ENCODE measurements at places on chromosomes 5 and 9.
A peak's percentile ranks its signal among the peaks of the same experiment; 100 is the strongest.

- no peak for DNase-seq
These were observed 90.2 kb downstream of the NSUN2 start for GRCh38 chr5:6542421-6543345.

GRCh38 chr9:35537913-35538312, 48.0 kb downstream of the RUSC2 start:
- no peak for DNase-seq

DNA sequence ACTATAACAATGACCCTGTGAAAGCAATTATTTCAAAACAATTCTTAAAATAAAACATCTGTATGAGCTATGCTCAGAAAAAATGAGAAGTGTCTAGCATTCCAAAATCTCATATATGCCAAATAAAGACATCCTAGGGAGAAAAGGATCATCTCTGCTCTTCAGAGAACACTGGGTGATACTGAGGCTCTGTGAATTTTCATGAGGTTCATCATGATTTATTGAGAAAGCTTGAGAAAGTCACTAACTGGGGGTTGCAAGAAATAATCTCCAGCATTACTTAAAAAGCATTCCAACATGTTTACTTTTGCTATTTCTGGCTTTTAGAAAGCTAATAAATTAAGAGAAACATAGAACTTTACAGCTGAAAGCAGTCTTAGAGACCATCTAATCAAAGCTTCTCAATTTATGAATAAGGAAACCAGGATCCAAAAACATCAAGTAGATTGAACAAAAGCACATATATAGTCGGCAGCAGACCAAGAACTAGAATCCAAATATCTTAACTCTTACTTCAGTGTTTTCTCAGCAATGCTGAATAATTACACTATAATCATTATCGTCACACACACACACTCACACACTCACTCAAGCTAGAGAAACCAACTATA, 372.8 kb downstream of the NR2F1-AS1 start:
- no peak for DNase-seq

DNA sequence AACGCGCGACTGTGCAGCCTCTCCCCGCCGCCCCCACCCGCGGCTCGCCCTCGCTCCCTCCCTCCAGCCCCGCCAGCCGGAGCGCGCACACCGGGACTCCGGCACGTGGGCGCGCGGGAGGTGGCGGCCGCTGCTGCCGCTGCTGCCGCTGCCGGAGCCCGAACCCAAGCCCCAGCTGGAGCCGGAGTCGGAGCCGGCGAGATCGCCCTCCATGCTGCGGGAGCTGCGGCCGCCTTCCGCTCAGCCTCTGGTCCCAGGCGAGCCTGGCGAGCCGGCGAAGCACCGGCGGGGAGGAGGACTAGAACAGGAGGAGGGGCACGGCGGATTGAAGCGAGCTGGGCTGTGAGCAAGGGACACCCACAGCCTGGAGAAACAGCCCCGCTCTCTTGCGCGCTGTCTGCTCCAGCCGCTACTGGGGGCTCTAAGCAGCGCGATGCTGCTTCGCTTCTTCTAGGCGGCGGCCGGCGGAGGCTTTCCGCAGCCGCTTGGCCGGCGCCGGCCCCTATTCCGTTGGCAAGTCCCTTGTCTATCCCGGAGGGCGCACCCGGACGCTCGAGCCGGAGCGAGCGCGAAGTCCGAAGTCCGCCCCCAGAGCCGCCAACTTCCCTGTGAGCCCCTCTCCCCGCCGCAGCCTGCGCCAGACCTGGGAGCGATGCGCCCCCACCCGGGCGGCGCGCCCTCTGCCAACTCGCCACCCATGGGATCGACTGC, 598.7 kb upstream of the SGCD start:
- DNase-seq: peak; percentile 59

DNA sequence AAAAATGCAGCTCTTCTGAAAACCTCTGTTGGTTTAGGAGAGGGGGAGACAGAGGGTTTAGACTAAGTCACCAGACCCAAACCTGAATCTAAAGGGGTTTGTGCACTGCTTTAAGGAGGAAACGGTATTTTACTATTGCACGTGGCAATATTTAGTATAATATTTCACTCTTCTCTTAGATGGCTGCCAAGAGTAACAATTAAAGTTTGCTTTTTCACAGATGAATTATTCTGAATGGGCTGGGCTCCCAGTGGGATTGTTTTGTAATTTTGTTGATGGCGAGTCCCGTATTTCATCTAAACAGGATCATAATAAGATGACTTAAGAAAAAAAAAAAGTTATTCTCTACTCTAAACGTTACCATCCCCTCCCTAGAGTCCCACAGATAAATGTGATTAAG, 245.4 kb downstream of the PCSK5 start:
- no peak for DNase-seq

DNA sequence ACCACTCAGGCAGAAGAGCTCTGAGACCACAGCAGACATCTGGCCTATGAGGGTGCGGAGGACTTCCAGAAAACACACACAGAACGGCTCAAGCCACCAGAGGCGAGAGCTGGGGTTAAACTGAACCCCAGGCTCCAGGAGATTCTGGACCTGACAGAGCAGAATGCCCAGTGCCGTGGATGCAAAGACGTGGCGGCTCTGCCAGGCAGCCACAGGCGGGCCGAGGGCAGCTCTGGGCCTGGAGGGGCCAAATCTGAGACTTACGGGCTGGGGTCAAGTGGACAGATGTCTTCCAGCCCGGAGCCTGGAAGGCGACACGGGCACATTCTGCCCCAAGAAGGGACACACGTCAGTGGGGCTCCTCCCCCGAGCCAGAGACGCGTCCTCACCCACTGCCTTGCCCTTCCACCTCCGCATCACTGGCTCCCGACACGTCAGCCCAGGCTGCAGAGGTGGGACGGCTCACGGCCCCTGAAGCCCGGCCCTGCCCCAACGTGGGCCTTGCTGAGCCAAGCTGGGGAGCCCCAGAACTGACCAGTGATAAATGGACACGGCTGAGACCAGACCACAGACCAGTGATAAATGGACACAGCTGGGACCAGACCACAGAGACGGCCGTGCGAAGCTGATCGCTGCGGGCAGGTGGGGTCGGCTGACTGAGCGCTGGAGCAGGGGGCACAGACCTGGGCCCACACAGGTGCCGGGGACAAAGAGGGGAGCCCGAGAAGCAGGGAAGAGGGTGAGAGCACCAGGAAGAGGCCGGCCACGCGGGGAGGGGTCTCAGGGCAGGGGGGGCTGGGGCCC, 40.9 kb upstream of the NSMF start:
- no peak for DNase-seq

DNA sequence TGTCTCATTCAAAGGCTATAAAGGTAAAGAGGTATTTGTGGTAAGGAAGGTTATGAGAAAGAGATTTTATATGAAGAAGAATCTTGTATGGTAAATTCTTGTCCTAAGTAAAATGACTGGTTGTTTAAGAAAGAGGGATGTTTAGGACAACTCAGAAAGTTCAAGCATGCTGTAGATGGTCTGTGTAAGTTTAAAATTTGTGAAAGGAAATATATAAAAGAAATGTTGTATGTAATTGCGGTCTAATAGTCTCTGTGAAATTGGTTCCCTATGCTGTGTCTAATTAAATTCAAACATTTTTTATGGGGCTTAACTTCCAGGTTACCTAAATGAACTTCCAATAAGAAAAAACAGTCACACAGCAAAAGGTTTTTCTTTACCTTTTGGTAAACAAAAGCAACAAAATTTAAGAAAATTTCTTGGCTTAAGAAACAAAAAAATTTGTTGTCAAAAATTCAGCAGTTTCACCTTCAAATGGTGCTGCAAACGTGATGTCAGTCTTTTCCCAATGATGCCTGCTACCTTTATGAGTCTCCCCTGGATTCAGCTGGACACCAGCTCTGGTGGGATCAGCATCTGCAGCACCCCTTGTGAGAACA, 83.0 kb upstream of the FCN1 start:
- DNase-seq: no peak

DNA sequence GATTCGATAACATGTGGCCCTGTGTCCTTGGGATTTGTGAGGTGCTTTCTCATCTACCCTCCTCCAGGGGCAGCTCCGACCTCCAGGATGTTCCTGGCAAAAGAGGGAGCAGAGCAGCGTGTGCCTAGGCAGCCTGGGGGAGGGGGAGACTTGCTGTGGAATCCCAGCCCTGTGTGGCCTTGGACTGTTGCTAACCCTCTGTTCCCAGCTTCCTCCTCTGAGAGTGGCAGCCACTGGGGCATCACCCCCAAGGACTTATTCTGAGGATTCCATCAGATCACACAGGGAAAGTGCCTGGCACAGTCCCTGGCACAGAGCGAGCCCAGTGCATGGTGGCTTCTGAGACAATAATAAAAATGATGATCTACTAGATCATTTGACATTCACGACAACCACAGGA, 265.1 kb upstream of the MVB12B start:
- DNase-seq: no peak

DNA sequence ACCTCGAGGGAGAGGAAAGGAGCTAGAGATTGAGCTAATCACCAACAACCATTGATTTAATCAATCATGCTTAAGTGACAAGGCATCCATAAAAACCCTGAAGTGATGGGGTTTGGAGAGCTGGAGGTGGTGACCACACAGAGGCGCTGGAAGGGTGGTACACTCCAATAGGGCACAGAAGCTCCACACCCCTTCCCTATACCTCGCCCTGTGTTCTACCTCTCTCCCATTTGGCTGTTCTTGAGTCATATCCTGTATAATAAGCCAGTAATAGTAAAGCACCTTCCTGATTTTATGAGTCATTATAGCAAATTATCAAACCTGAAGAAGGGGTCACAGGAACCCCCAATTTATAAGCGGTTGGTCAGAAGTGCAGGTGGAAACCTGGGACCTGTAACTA, 18.3 kb downstream of the ACTL7B start:
- no peak for DNase-seq

- no peak for DNase-seq
These were observed 106.3 kb upstream of the GPBP1 start for GRCh38 chr5:57067597-57067924.

GRCh38 chr5:96687812-96688453, 25.8 kb downstream of the CAST start:
- DNase-seq: no peak

- DNase-seq: no peak
These were observed 46.6 kb downstream of the CYFIP2 start for GRCh38 chr5:157312492-157312891.

GRCh38 chr5:6905423-6905822, 192.2 kb downstream of the TENT4A start:
- DNase-seq: no peak

DNA sequence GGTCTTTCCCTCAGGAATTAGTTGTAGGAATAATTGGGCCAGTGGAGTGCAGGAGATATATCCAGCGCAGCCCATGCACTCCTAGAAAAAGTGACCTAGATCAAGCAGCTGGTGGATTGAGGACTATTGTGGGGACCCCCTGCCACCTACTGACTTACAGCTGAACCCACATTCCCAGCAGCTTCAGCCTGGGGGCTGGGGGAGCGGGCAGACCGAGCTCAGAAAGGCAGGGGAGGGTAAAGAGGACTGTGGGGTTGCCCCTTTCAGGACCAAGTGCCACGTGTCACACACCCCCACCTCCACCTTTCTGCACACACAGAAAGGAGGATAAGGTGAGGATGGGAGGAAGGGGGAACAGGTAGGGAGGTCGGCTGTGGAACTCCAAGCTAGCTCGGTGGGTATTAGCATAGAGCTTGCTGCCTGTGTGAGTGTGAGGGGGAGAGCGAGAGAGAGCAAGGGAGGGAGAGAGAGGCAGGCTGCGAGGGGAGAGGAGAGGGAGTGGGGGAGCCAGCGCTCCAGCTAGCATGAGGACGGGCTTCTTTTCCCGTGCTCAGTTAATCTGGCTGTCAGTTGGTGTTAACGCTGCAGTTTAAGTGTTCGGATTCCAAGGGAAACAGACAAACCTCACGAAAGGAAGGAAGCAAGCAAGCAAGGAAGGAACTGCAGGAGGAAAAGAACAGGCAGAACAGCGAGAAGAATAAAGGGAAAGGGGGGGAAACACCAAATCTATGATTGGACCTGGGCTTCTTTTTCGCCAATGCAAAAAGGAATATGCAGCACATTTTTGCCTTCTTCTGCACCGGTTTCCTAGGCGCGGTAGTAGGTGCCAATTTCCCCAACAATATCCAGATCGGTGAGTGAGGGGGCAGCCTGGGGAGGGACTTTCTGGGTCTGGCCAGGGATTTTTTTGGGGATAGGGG, at the start of gene GRIA1:
TSS of gene GRIA1 (plus strand) at position 553 of the 920 bp plus-strand sequence.
- no peak for DNase-seq

DNA sequence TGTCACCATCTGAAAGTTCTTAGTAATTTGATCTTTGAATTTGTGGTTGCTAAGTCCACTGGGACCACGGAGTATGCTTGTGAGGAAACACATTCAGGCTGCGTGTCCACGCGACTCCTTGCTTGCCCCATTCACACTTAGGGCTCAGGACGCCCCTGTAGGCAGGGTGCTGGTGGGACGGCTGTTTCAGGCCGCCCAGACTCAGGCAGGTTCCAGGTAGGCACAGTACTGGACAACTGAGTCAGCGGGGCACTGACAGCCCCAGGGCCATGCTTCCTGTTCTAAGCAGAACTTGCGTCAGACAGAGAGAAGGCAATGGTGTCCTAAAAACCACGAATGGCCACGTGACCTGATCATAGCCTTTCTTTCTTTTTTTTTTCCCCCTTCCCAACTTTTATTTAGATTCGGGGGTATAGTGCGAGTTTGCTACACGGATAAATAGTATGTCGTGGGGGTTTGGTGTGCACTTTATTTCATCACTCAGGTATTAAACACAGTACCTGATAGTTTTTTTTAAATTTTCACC, 7.7 kb upstream of the RASGEF1C start:
- no peak for DNase-seq

DNA sequence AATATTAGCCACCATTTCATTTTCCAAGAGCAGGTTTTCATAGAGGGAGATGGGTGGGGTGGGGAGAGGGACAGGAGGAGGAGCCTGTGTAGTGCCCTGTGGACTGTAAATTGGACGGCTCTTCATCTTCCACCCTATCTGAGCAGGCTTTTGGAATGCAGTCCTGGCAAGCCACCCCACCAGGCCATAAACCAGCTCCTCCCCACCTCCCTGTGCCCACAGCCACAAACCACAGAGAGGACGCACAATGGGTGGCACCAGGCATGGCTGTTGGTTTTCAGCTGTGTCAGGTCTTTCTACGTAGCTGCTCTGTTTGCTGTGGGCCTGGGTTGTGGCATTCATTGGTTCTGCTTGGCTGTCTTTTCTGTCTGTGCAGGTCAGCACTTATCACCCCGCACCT, 58.0 kb downstream of the PLAC8L1 start:
- DNase-seq: peak; percentile 78

DNA sequence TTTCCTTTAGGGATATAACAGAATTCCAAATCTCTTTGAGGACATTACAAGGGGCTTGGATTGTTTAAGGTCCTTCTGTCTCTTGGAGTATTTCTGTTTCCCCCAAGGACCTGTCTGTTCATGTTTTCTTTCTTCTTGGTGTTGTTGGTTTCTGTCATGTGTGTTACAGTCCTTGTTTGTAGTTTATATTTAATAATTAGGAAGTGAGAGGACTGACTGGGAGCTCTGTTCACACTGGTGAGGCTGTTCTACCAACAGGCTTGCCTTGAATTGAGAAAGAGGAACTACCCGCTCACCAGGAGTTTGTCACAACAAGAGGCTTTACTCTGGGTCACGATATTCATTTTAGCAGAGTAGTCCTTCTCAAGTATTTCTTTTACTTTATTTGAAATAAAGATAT, 119.2 kb upstream of the SV2C start:
- no peak for DNase-seq
